ENCODE measurements at places on chromosomes 3 and 15.
A peak's percentile ranks its signal among the peaks of the same experiment; 100 is the strongest.

DNA sequence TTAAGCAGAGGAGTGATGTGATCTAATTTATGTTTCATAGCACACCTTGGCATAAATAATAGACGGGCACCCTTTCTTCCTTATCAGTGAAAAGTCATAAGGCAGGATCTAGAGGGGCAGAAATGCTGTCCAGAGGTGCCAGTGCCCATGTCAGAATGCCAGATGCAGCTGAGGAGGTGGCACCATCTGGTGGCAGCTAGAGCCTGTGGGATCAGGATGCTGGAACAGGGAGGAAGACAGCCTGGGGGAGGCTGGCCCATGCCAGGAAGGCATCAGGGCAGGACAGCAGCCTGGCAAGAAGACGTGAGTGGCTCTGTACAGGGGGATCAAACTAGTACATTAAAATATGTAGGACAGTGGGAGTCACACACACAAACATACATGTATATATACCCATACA, 16.5 kb downstream of the MYH15 start:
- no peak for DNase-seq

GRCh38 chr15:59168536-59168935, 38.1 kb upstream of the LDHAL6B start:
- DNase-seq, result no peak

DNA sequence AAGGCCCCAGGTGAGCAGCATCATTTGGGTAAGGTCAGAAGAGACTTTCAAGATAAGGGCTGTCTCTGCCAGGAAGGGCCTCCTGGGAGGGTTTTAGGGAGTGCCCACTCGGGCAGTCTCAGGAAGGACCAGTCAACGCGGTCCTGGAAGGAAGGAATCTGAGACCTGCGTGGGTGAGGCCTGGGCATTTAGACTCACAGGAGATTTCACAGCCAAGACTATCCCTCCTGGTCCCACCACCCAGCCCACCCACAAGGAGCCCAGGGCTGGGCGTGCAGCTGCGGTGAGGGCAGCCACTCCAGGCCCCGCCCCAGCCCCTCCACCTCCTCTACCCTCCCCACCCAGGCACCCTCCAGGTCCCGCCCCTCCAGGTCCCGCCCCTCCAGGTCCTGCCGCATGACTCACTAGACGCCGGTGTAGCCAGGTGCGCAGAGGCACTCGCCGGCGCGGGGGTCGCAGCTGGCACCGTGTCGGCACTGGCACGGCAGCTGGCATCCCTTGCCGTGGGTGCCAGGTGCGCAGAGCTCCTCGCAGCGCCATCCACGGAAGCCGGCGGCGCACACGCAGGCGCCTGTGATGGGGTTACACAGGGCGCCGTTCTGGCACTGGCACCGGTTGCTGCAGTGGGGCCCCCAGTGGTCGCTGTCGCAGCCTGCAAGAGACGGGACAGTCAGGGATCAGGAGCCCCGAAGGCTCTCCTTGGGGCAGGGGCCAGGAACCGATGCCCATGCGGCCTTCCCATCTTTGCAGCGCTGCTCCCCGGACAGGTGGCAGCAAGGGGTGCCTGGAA, 112.7 kb downstream of the RAB11A start:
- DNase-seq, result peak; percentile 70

- DNase-seq, result no peak
Measured at GRCh38 chr3:185351396-185351795, 11.5 kb upstream of the MAP3K13 start.

- no peak for DNase-seq
Measured at GRCh38 chr15:72047020-72047419, 70.9 kb downstream of the MYO9A start.

- no peak for DNase-seq
Measured at GRCh38 chr3:177279118-177279815, 82.0 kb upstream of the TBL1XR1 start.

DNA sequence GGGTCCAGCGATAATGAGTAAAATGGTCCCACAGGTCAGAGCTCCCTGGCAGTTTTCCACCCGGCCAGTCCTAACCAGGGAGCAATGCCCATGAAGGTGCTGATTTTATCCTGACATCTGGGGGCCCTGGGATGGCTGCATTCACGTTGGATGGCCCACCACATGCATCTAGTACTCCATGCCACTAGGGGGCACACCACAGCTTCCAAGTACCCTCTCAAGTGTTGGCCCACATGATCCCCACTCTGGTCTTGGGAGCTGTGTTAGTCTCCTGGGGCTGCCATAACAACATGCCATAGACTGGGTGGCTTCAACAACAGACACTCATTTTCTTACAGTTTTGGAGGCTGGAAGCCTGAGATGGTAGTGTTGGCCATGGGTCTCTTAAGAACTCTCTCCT, 225.5 kb downstream of the SLCO3A1 start:
- DNase-seq, result no peak

DNA sequence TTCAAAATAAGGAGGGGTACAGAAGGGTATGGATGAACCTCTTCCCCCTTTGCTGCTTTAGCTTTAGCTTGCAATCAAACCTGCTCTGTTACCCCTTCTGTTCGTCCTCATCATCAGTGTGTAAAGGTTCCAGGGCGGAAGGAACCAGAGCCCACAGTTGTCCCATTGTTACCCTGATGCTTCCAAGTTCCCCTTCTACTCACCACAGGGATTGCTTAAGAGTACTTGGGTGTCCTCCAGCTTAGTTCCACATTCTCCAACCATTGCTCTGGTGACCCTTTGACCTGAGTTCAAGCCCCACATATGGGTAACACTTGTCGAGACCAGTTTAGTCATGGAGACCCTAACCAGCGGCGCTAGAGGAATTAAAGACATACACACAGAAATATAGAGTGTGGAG, 1080.1 kb upstream of the ALCAM start:
- DNase-seq, result no peak

- no peak for DNase-seq
Measured at GRCh38 chr3:34837848-34838741, 801.2 kb upstream of the ARPP21 start.

DNA sequence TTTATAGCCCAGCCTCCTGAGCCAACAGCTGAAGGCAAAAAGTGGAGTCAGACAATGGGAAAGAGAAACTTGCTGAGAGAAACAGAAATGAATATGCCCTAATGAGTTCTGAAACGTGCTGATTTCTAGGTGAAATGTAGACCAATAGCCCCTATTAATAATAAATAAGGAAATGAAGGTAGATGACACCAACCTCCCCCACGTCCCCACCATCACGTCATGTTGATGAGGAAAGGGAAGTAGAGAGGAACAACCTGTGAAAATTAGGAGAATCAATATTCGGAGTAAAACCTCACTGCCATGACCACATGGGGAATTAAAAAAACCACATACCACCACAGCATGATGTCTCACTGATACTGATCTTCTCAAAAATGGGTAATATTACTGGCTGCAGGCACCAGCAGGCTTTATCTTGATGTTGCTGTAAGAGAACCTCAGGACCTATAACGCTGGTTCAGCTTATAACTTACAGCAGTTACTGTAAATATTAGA, 64.0 kb downstream of the KAT2B start:
- DNase-seq, result peak; percentile 45

DNA sequence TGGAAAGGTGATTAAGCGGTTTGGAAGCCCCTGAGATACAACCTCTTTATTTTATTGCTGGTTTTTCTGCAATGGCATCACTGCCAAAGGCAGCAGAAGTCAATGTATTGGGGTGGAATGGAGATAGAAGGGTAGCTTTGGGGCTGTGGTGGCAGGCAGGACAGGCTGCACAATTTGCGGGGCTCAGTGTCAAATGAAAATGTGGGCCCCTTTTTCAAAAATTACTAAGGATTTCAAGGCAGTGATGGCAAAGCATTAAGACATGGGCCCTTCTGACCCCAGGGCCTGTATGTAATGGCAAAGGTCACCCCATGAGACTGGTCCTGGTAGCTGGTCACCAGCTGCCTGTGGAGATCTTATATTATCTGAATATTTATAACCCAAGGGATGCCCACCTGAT, 29.3 kb upstream of the GALNT15 start:
- DNase-seq, result no peak

DNA sequence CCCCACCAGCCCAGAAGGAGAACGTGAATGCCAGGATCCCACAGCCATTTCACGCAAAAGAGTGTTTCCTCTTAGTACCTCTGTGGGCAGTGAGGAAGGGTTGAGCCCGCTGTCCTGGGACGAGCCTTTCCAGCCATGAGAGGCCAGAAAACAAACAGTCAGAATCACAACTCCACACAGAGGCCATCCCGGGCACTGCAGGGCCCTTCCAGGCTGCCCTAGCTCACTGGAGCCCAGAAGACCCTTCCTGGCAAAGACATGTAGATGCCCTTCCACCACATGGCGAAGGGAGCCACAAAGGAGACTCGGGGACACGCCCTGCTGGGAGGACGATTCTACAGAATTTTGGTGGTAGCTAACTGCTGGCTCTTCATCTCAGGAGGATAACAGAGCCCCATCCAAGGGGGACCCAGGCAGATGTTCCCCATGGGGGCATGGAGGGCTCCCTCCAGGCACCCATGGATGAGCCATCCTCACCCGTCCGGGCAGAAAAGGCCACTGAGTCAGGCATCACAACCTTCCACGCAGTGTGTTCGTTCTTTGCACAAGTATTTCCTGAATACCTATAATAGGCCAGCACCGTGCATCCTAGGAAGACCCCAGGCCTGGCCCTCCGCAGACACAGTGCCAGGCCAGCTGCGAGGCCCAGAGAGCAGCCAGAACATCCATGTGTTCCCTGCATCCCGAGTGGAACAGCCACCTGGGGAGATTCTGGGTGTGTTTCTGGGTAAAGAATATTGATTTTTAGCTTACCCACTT, 47.2 kb downstream of the SLC12A8 start:
- no peak for DNase-seq

GRCh38 chr15:95541301-95541700, 789.2 kb upstream of the NR2F2 start:
- no peak for DNase-seq

GRCh38 chr3:71564361-71564760, 19.2 kb downstream of the FOXP1 start:
- no peak for DNase-seq

DNA sequence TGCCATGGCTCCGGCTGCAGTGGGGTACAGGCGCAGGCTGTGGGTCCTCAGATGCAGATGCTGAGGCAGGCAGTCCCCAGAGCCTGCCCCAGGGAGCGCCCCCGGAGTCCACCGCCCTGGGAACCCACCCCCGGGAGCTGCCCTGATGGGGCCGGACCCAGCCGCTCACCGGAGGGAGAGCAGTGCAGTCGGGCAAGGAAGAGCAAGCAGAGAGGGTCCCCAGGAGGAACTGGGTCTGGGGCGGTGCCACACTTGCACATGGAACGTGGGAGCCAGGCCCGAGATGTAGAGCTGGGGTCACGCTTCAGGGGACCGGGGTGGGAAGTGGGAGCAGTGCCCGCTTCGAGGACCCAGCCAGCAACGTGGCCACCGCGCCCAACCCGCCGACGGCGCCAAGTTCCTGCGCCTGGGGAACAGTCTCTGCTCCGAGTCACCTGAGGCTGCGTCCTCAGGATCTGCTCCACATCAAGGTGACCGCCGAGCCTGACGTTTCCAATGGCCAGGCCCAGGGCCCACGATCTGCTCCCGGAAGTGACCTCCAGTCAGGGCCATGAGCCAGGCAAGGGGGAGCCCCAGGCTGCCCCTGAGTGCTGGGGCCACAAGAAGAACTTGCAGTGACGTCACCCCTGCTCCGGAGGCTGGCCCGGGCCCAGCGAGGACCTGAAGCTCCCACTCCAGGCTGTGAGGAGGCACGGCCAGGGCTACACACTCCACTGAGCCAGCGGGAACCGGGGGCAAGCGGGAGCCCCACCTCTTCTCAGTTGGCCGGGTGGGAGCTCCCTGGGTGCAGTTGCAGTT, 27.0 kb upstream of the TFG start:
- no peak for DNase-seq

- DNase-seq, result no peak
Measured at GRCh38 chr3:26259176-26259575, 363.4 kb upstream of the LRRC3B start.

DNA sequence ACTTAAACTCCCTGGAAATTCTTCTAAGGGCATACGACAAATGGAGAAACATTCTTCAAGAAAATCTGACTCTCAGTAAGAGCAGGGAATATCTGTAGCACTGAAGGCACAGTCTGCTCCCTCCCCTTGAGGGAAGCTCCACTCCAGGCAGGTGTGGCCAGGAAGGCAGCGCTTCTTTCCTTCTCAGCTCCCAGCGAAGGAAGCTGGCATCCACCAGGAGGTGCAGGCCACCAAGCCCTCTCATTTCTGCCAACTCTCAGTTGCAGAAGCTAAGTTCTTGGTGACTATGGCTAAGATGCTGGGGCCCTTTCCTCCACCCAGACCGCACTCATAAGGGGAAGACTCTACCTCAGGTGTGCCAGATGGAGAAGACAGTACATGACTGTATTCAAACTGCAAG, 37.7 kb upstream of the SLC41A3 start:
- DNase-seq, result no peak

DNA sequence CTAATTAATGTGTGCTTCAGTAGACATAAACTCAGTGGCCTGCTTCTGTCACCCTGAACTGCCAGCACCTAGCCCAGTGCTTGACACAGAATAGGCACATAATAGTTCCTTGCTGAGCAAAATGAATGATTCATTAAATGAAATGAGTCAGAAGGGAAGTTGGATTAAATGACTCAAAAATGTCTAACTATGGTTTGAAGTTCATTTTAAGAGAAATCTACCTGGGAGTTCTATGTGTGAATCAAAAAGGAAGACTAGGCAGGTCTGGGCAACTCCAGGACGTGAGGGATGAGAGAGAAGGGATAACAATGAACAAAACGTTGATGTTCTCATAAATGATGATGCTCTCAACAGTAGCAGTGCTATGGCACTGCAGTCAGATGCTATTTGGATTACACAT, 175.0 kb downstream of the CFAP20DC start:
- DNase-seq, result no peak

DNA sequence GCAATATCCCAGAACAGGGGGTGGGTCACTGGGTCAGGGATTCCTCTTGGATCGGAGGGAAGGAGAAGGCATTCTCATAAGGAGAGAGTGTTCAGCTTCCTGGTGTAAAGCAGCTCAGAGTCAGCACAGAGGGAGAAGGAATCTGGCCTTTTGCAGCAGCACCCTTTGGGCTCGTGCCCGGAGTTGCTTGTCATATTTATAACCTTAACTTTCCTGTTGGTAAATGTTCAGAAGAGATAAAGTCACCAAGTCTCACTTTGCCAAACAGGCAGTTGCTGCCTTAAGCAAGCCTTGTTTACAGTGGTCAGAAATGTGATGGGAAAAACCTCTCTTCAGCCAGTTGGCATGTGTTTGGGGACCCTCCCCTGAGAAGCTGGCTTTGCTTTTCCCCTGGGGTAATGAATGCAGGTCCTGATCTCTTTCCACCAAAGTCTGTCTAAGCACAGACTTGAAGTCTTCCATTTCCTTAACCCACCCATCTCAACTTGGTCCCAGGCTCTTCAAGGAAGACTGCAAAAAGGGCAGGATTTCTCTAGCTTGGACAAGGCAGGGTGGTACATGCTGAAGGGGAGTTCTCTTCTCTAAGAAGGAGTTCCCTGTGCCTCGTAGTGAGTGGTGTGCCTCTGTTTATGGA, 206.9 kb upstream of the BHLHE40 start:
- DNase-seq, result no peak

DNA sequence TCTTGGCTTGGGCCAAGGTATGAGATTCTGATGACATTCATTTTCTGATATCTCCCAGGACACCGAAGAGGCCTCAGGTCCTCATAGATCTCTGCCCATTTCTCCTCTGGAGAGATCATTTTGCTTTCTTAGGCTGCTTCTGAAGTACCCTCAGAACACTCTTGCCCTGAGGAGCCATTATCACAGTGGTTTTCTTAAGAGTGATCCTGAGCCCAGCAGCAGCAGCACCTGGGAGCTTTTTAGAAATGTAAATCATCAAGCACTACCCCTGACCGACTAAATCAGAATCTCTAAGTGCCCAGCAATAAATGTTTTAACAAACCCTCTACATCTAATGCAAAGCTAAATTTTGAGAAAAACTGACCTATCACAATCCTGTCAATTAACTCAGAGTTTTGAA, 40.6 kb upstream of the SLC9A9 start:
- no peak for DNase-seq

All from stimulated activated CD4-positive, alpha-beta T cell treated with anti-CD3 and anti-CD28 coated beads, Interleukin-2, amount 100 ng/mL, for 4 hours (primary cell).